ENCODE measurements at places on chromosomes 5 and 9.
A peak's percentile ranks its signal among the peaks of the same experiment; 100 is the strongest.

- DNase-seq, result no peak
These were observed 137.3 kb downstream of the ZNF462 start for GRCh38 chr9:107000218-107000617.

- DNase-seq, result peak; percentile 96
These were observed 639.0 kb downstream of the CCDC171 start for GRCh38 chr9:16191691-16192402.

DNA sequence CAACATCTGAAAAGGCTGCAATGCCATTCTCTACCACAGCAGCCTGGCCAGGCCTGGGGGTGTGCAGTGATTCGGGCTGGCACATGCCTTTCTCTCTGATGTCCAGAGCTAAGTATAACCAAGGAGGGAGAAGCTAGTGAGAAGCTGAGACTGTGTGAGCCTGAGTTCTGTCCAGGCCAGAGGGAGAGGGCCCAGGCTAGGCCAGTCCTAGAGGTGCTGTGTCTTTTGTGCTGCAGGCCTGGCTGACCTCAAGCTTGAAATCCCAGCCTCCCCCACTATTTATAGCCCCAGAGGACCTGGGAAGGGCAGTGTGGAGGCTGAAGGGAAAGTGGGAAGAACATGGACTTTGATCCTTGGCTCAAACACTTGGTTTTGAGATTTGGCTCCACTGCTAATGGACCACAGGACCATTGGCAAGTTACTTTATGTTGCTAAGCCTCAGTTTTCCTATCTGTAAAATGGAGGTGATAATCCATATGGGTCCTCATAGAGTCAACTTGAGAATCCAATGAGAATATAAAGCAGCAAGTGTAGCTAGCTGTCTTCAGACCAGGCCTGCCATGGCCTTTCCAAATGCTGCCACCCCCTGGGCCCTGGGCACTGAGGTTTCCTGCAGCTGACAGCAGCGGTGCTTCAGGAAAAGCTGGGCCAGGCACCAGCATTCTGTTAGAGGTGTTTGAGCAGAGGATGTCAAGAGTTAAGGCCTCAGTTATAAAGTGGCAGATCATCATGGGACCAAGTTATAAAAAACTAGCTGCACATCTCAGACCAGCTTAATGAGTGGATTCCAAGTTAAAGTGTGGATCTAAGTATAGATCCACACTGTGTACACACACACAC, 21.1 kb downstream of the BNIP1 start:
- DNase-seq, result no peak

GRCh38 chr9:97153967-97154366, 115.0 kb upstream of the CTSV start:
- DNase-seq, result no peak

GRCh38 chr5:79143684-79144379, 32.2 kb downstream of the BHMT start:
- peak; percentile 78 for DNase-seq

DNA sequence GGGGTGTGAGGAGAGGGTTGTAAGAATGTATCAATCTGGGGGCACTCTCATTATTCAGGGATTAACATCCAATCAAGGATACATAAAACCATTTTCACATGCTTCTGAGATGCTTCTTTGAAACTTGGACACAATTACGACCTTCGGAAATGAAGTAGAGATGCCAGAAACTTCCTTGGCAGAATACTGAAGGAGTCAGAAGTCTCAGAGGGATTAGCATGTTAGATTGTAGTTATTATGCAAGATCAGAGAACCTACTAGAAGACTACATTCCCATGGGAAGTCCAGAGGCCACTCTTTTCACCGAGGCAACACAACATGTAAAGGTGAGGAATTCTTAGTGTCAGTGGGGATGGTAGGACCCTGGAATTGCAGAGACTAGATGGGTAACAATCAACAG, 5.1 kb upstream of the SLC22A4 start:
- no peak for DNase-seq

- DNase-seq, result no peak
These were observed 73.4 kb upstream of the RNU6ATAC start for GRCh38 chr9:134237630-134238265.

DNA sequence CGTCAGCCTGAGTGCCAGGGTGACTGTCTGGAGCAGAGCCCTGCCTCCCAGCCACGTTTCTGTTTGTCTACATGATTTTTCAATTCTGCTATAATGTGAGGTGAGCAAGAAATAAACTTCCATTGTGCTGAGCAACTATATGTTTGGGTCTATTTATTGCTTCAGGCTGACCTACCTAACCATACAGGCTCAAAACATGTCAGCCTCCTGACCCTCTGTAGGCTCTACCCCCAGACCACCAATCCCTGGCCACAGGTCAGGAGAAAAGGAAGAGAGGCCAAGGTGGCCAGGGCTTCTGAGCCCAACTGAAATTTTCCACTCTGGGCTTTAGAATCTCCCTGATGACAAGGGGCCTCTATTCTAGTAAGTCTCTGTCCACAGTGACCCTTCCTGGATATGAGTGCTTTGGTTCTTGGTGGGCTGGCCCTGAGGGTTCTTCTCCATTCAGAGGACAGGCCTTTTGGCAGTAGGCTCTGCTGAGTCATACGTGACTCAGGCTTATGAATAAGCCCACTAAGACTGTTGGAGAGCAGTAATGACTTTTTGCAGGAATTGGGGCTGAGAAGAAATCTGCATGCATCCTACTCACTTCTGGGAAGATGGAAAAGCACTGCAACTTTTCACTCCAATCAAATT, 117.2 kb upstream of the TBCA start:
- peak; percentile 98 for DNase-seq

- DNase-seq, result peak; percentile 97
These were observed 24.5 kb upstream of the DUSP1 start for GRCh38 chr5:172795318-172795977.

DNA sequence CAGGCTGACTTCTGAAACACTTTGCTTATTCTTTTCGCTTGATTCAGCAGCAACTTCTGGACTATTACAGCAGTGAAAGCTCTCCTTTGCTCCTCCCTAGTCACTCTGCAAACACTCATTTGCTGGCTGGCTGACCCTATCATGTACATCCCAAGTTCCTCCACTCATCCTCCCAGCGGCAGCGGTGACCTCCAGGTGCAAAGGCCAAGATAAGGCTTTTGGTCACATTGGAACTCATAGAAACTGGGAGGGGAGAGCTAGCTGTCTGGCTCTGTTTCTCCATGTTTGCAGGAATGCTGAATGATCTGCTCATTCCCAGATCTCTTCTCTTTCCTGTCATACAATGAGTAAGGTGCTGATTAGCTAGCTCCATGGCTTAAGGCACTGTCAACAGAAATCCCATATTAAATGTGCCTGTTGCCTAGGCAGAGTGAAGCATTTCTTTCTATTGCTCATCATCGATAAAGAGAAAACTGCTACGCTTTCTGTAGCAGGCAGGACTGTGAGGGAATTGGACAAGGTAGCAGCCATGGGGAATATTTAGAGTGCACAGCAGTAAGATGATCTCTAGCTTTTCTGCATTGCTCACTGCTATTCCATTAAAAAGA, 250.5 kb upstream of the PDE4D start:
- DNase-seq, result no peak

GRCh38 chr5:132098151-132098594, 24.6 kb downstream of the CSF2 start:
- peak; percentile 38 for DNase-seq

GRCh38 chr9:95409650-95410426, 92.3 kb upstream of the FANCC start:
- peak; percentile 87 for DNase-seq

DNA sequence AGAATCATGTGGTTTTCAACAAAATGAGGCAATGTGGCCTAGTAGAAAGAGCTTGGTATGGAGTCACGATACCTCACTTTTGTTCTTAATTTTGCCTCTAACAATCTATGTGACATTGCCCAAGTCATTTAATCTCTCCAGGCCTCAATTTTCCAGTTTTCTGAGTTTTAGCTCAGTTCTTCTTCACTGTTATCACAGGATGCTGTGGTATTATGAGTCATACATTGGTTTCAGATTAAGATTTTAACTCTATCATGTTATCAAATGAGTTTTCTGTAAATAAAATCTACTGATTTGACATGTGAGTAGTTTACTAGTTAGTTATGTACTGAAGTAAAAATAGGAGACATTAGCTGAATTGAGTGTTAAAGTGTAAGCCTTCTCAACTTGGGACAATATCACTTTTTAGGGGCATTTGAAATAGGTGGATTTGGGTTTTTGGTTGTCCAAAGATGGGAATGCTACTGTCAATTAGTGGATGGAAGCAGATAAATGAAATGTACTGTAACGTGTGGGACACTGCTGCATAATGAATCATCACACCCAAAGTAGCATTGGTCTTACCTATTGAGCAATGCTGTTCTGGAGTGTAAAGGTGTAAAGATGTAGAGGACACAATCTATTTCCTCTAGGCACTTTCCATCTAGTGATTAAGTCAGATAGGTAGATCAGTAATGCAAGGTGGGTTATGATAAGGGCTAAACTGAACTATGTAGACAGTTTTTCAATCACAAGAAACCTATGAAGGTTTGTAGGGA, 73.3 kb downstream of the NNT start:
- no peak for DNase-seq

- DNase-seq, result no peak
These were observed 192.4 kb downstream of the GAS1 start for GRCh38 chr9:86754581-86755560.

- DNase-seq, result no peak
These were observed 252.3 kb downstream of the FANCC start for GRCh38 chr9:95065224-95065623.

- no peak for DNase-seq
These were observed 21.2 kb downstream of the GADD45G start for GRCh38 chr9:89625721-89626687.

DNA sequence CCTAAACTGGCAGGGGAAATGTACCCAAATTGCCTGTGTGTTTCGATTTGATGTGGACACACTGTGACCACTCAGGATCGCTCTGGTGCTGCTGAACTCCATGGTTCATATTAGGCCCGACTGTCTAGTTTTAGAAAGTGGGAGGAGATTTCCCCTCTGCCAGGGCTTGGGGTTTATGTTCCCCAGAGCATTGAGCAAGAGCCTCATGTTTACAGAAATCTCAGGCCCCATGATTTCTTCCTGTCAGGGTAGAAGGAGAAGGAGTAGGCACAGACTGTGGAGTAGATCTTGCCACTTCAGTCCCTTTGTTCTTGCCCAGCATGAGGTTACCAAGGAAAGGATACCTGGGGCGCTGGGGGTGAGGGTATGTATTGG, 40.8 kb upstream of the GLRX start:
- peak; percentile 57 for DNase-seq

DNA sequence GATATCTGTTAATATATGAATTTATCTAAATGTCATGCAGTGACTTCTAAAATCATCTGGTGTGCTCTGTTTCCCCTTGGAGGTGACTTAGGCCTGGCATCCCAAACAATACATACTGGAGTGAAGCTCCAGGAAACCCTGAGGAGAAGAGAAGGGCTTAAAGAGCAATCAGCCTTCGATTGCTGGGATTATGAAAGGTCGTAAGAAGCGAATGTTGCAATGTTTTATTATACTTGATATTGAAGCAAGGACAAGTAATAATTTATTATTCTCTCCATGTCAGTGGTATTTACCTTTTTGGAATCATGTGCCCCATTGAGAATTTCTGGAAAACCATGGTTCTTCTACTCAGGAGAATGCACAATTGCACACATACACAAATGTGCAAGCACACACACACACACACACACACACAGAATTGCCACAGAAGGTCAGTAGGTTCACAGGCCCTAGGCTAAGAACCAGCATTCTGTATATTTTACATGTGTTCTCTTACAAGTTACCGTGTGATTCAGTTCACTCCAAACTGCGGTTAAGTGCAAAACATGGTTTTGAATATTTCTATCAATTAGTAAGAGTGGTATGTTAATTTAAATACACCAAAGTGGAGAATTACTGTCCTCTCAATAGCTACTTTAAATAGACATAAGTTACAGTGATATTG, 79.1 kb upstream of the CDKN2B start:
- DNase-seq, result no peak

DNA sequence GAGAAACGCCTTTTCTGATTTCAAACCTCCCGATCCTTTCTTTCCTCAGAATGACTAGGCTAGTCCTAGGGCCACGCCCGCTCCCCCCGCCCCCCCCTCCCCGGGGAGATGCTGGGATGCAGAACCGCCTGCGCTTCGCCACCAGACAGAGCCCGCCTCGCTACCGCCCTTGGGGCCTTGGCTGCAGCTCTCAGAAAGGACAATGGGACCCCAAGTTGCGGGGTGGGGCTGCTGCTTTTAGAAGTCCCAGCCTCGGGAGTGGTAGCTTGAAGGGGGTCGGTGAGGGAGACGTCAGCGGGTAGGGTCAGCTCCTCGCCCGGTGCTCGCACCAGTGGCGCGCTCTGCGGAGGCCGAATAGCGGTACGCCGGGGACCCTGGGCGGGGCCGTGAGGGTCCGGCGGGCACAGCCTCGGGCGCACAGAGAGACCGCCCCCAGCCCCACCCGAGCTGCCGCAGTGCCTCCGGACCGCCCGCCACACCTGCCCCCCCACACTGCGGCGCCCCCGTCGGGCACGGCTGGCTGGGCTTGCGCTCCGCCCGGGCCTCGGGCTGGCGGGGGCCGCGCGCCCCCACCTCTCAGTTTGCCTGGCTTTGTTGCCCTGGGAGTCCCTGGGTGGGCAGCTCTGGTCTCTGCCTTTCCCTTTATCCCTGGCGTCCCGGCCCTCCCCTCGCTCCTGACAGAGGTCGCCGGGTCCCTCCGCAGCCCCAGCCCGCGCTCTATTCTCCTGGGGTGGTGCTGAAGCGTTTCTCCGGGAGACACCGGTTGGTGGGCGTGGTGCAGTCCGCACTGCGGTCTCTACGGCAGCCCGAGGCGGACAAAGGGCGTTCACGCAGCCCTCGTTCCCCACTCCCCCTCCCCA, 1.2 kb downstream of the MAP1B start:
- peak; percentile 77 for DNase-seq

GRCh38 chr9:77908293-77908692, 123.3 kb downstream of the GNAQ start:
- DNase-seq, result no peak

Data from fibroblast of skin of right biceps (primary cell).